Ascending aorta (tissue), 2 donors: ENCODE measurements at places on chromosomes 7 and 10. TPM values are rescaled to one million over a fixed set of nuclear protein-coding genes. Genes with fewer than 3 reads are reported as not detected.

The DYNC1I1 gene
- 13.2 TPM for total RNA-seq

The SEMA3E gene
- 4.3 TPM for total RNA-seq

The PSD gene
- total RNA-seq: not detected

DNA sequence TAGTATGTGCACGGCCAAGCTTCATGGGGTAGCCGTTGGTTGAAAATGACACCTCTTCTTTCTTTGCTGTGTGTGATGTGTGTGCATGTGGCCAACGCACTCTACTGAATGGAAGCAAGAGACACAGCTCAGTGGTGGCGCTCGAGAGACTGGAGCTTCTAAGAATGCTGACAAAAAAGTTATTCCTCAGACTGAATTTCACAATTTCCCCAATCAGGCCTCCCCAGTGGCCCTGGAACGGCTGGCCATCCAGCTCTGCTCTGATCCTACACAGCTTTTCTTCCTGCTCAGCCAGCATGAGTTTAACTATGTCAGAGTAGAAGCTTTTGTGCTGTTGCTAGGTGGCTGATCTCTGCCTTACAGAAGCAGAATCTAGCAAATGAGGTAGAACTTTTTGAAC lies 186.7 kb upstream of the PLXDC2 start:
- peak overlapping the region; percentile 18 for H3K4me3 ChIP-seq
- peak overlapping the region; percentile 76 for H3K27ac ChIP-seq
- DNase-seq: peak; percentile 26

- H3K4me3 ChIP-seq: no peak overlapping the region
- H3K27ac ChIP-seq: no peak overlapping the region
- no peaks in the 10 kb centered on the region for H3K36me3 ChIP-seq
- DNase-seq: no peak
Observed at GRCh38 chr7:70590126-70590854, 541.7 kb upstream of the GALNT17 start.

DNA sequence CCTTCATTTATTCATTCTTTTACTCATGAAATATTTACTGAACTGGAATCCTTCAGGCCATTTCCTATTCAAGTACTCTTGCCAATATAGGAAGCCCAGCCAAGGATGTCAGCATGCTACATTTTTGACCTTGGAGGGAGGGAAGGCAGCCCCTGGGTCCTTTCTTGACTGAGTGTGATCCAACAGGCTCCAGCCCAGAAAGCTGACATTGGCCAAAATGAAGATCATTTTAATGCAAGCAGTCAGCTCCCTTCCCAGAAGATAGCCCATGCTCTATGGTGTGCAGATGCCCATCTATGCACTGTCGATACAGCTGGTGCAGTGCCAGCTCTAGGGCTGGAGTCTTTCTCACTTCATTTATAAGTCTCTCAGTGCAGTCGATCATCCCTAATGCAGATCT lies 646.0 kb downstream of the KCNMA1 start:
- H3K27ac ChIP-seq: no peak overlapping the region
- no peak overlapping the region for H3K4me3 ChIP-seq
- no peaks in the 10 kb centered on the region for H3K36me3 ChIP-seq
